Activated CD4-positive, alpha-beta T cell treated with anti-CD3 and anti-CD28 coated beads, Interleukin-10, Interleukin-2, amounts not matched to agents 100 ng/mL and 50 ng/mL, durations not matched to agents 16 hours and 8 hours (primary cell): ENCODE measurements at places on chromosomes 6 and 20.
A peak's percentile ranks its signal among the peaks of the same experiment; 100 is the strongest.

DNA sequence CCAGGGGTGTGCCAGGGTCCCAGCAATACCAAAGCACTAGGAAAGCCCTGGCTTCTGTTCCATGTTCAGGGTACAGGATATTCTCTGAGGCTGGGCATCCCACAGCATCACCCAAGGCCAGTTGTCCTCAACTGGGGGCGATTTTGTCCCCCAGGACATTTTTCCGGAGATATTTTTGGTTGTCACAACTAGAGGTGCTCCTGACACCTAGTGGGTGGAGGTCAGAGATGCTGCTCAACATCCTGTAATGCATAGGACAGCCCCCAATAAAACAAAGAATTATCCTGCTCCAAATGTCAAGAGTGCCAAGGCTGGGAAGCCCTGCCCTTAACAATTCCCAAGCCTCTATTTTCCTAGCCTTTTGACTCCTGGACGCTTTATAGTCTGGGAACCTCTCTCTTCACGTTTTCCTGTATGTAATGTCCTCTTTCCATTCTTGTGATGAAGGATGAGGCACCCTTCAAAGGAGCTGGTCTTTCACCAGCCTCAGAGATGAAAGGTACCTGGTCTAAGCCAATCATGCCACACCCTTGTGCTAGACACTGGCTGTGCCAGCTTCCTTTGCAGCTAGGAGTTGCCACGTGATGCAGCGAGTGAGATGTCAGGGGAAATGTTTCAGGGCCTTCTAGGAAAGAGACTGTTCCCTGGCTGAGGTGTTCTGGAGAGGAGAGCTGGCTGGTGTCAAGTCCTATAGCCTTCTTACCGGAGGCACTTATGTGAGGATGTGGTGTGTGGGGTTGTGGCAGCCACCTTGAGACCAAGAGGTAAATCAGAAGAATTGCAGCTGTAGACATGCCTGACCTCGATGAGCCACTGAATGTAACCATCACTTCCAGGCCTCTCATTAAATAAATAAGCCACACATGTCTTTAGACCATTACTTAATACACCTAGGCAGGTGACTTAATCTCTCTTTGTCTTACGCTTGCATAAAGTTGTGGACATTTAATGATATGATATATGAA is 23.4 kb upstream of the KCNG1 start:
- DNase-seq = no peak

DNA sequence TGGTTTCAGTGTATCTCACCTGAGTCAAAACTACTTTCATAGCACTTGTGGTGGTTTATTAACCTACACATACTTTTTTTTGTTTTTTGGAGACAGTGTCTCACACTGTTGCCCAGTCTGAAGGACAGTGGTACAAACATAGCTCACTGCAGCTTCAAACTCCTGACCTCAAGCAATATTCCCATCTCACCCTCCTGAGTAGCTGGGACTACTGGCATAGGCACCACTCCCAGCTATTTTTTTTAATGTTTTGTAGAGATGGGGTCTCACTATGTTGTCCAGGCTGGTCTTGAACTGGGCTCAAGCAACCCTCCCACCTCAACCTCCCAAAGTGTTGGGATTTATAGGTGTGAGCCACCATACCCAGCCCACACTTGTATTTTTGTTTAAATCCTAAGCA is 49.7 kb downstream of the STAU1 start:
- no peak for DNase-seq

DNA sequence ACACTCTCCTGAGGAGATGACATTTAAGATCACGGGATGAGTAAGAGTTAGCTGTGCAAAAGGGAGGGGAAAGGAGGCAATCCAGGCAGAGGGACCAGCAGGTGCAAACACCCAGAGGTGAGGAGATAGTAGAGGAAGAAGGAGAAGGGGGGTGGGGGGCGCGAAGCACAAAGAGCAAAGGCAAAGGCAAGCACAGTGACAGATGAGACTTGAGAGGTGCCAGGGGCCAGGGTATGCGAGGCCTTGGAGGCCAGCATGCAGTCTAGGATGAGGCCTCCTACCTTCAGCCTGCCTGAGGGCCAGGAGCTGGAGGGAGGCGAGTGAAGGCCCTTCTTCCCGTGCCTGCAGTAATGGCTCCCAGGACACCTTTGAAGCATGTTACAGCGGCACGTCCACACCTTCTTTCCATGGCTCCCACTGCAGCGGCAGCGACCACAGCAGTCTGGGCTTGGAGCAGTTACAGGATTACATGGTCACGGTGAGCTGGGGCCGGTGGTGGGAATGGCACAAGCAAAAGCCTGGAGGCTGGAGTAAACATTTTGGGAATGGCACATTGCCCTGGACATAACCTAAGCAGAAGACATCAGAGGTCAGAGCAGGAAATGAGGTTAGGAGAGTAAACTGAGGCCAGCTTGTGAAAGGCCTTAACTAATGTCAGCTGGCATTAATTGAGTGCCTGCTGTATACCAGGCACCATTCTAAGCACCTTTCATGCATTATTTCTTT is 18.6 kb downstream of the CCM2L start:
- no peak for DNase-seq

DNA sequence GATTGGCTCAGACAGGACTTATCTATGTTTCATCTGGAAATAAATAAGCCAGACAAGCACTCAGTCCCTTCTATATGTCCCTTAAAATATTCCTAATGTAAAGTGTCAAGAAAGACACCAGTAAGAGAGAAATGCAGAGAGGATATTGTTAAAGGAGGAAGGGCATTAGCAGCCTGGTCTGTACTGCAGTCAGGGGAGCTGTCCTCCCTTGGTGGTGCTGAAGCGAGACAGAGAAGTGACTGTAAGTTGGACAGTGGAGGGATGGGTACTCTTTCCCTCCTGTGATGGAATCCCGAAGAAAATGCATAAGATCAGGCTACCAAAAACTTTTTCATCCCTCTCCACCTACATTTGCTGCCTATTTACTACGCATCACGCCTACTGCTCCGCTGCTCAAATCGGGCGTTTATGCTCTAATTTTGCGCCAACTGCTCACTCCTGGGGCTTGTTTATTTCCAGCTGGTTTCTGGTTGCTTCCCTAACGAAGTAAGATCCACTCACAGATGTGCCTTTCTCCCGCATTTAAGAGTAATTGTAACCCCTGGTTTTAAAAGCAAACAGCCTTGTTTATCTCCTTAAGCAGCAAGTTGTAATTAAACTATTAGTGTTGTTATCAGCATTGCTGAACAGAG is 35.2 kb downstream of the PHACTR1 start:
- peak; percentile 32 for DNase-seq

- peak; percentile 80 for DNase-seq
Observed at GRCh38 chr6:134373282-134373922, 55.5 kb upstream of the SGK1 start.

DNA sequence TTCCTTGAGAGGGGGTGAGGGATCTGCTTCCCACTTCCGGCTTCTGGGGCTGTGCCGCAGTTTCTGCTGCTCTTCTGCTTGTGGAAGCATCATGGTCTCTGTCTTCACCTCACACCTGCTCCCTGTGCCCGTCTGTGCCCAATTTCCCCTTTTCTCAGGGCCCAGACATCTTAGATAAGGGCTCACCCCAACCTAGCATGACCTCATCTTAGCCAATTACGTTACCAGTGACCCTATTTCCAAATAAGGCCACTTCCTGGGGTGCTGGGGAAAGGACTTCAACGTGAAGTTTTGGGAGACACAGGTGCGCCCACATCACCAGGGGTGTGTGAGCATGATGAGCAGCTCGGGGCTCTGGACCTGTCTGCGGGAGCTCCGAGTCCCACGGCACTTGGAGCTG is 20.7 kb upstream of the RBBP8NL start:
- DNase-seq = no peak

- DNase-seq = peak; percentile 52
Observed at GRCh38 chr20:13819885-13820645, 35.2 kb downstream of the NDUFAF5 start.

GRCh38 chr6:106446287-106446885 is 85.9 kb downstream of the CRYBG1 start:
- peak; percentile 37 for DNase-seq

DNA sequence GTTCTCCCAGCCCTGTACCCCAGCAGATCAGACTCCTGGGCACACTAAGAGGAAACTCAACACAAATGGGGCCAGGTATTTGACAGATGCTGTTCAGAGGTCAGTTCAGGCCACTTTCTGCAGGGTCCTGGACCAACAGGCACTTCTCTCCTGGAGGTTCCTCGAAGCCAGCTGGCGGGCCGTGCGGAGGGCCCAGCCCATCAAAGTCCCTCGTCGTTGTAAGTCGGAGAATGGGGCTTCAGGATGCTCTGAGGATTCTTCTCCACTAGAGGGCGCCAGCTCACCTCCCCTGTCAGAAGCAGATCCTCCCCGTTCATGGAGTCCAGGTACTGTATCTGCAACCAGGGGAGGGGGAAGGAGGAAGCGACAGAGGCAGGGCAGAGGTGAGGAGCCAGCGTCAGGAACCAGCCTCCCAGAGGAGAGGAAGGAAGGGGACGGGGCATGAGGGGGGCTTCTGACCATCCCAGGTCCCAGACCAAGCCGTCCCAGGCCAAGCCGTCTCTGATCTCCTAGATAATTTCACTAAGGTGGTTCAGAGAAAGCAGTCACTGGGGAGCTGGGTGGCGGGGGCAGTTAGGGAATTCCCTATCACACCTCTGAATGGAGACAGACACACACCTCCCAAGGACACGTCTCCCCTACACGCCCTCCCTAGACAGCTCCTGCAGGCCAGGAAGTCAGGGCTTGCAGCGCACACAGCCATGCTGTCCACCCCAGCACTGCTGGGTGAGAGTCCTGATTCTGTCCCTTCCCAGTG is 11.7 kb upstream of the FAM83C start:
- peak; percentile 93 for DNase-seq

DNA sequence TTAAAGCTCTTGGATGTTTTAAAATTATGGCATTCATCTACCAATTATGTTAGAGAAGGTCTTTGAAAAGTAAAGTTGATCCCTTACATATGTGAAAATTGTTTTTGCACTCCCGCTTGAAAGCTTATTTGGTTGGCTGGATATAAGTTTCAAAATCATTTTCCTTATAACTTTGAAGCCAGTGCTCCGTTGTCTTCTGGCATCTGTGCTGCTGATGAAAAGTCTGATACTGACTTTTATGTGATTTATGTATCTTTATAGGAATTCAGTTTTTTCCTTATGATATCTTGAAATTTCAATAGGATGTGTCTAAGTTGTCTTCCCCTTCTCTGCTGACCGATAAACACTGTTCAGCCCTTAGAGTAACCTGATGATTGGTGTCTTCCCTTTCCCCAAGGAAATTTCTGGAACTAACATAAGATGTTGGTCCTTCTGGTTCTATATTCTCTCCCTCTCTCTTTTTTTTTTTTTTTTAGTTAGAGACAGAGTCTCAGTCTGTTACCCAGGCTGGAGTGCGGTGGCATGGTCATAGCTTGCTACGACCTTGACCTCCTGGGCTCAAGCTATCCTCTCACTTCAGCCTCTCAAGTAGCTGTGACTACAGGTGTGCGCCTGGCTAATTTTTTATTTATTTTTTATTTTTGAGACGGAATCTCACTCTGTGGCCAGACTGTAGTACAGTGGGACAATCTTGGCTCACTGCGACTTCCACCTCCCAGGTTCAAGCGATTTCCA is 12.7 kb downstream of the PANK2 start:
- DNase-seq = no peak

GRCh38 chr6:32131439-32131948 is 1.4 kb upstream of the FKBPL start:
- DNase-seq = no peak

DNA sequence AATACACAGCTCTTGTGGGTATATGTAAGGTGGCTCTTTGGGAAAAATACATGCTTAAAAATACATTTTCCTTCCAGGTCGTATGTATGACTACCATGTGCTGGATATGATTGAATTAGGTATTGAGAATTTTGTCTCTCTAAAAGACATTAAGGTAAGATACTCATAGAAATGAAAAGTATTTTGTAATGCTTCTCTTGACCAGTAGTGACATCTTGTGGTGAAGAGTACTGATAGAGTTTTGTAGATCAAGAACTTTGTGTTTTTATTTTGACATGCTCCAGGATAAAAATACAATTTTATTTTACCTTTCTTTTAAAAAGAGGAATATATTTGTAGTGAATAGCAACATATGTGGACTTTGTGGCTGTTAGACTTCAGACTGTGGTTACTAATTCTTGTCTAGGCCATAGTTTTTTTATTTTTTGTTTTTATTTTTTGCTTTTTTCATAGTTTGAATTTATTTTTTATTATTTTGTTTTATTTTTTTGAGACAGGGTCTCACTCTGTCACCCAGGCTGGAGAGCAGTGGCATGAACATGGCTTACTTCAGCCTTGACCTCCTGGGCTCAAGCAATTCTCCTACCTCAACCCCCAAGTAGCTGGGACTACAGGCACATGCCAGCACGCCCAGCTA is 17.9 kb downstream of the RPF2 start:
- peak; percentile 9 for DNase-seq

DNA sequence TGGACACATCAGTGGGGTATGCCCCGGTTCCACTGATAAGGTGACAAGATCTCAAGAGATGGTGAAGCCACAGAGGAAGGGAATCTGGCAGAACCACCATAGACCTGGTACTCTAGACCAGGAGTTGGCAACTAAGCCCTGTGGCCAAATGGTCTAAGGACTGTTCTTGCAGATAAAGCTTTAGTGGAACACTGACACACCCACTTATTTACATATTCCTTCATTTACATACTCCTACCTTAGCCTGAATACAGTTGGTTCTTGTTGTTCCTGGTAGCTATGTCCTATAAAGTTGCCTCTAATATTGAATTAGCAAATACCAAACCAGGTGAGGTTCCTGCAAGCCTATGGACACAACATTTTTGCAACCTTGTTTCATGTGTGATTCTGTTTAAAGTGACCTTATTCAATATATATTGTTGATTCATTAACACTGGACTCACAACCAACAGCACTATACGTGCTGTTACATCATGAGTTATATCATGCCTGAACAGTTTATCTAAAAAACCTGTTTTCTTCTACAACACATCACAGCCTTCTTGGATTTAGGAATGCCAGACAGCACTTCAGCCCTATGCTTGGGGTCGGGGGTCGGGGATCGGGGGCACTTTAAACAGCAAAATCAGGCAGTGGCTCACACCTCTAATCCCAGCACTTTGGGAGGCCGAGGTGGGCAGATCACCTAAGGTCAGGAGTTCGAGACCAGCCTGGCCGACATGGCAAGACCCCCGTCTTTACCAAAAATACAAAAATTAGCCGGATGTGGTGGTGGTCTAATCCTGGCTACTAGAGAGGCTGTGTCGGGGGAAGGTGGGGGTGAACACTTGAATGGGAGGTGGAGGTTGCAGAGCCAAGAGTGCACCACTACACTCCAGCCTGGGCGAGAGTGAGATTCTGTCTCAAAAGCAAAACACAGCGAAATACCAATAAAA is 2.5 kb downstream of the CCDC167 start:
- DNase-seq = no peak

- DNase-seq = no peak
Observed at GRCh38 chr6:37244430-37245310, 12.9 kb upstream of the TBC1D22B start.
